Ammon's horn (tissue), 1 donor: ENCODE measurements at places on chromosomes 11 and 22.

- no peak for DNase-seq
Observed at GRCh38 chr11:23554002-23554401, 693.7 kb upstream of the CCDC179 start.

GRCh38 chr11:58503361-58503856 is 4.5 kb downstream of the OR5B21 start:
- no peak for DNase-seq

- DNase-seq: peak; percentile 70
Observed at GRCh38 chr11:76236092-76236999, 30.0 kb upstream of the WNT11 start.

DNA sequence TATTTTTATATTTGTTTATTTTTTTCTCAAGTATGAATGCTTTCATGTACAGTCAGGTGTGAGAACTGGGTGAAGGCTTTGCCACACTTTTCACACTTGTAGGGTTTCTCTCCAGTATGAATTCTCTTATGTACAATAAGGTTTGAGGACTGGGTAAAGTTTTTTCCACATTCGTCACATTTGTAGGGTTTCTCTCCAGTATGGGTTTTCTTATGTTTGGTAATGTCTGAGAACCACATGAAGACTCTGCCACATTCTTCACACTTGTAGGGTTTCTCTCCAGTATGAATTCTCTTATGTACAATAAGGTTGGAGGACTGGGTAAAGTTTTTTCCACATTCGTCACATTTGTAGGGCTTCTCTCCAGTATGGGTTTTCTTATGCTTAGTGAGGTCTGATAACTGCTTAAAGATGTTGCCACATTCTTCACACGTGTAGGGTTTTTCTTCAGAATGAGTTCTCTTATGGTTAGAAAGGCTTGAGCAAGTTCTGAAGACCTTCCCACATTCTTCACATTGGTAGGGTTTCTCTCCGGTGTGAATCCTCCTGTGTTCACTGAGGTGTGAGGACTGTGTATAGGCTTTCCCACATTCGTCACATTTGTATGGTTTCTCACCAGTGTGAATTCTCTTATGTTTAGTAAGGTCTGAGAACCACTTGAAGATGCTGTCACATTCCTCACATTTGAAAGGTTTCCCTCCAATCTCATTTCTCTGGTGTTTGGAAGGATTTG is 19.7 kb downstream of the ZNF195 start:
- DNase-seq: no peak

DNA sequence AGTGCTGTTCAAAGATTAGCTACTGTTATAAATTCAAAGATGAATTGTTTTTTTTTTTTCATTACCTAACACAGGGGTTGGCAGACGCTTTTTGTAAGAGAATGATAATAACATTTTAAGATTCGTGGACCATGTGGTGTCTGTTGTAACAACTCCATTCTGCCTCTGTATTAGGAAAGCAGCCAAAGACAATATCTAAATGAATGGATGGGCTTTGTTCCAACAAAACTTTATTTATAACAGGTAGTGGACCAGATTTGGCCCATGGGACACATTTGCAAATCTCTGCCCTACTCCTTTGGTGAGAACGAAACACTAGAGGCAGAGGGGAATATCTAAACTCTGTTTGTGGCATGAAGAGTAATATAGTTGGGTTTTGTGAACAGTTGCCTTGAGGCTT is 83.6 kb upstream of the BLID start:
- no peak for DNase-seq

DNA sequence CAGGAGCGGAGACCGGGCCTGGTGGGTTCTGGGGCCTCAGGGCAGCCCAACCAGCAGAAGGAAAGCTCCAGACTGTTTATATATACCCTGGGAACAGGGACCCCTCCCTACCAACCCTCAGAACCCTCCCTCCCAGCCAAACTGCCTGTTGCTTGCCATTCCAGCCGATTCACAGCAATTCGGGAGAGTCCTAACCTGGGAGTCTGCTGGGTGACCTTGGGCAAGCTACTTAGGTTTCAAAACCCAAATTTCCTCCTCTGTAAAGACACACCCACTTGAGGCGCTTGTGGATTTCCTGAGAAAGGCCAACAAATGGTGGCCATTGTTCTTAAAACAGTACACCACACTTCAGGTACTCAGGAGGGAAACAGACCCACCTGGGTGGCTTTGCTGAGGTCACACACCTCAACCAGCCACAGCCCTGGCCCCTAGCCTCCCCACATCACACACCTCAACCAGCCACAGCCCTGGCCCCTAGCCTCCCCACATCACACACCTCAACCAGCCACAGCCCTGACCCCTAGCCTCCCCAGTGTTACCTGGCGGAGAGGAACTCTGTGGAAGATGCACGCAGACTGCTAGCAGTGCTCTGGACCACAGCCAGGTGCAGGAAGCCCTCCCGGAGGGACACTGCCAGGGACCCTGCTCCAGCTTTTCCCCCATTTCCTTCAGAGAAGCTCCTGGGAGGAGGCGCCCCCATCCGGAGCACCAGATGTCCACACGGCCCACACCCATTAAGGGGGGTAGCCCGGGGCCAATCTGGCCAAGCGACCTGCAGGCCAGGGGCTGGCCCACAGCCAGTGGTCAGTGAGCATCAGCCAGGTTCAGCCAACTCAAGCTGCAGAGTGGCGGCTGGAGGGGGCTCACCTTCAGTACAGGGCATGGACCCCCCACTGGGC is 6.2 kb downstream of the SHISA8 start:
- DNase-seq: no peak

GRCh38 chr11:70352100-70352499 is 46.2 kb upstream of the CTTN start:
- no peak for DNase-seq

- no peak for DNase-seq
Observed at GRCh38 chr22:24973872-24974271, 21.4 kb downstream of the KIAA1671 start.

- DNase-seq: no peak
Observed at GRCh38 chr11:106957030-106957482, 61.2 kb downstream of the GUCY1A2 start.

DNA sequence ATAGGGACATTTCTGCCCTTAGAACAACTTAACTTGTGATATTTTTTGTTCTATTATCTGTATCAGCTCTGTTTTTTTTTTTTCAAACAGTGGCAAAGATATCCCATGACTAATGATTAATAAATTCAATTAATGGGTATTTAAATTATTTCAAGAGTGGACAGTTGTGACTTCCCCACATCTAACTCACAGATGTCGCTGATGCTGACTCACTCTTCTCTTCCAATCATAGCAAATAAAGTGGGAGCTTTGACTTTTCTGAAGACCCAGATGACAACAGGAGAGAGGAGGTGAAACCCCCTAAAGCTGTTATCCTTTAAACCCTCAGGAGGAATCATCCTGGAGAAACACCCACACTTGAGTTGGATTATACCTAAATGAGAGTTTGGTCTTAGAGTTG is 27.1 kb downstream of the GGTLC2 start:
- DNase-seq: no peak

GRCh38 chr22:49487950-49488349 is 339.7 kb downstream of the BRD1 start:
- no peak for DNase-seq

- peak; percentile 47 for DNase-seq
Observed at GRCh38 chr11:57792870-57793269, 31.3 kb downstream of the CTNND1 start.

- DNase-seq: no peak
Observed at GRCh38 chr22:20829491-20830134, 29.0 kb downstream of the PI4KA start.

DNA sequence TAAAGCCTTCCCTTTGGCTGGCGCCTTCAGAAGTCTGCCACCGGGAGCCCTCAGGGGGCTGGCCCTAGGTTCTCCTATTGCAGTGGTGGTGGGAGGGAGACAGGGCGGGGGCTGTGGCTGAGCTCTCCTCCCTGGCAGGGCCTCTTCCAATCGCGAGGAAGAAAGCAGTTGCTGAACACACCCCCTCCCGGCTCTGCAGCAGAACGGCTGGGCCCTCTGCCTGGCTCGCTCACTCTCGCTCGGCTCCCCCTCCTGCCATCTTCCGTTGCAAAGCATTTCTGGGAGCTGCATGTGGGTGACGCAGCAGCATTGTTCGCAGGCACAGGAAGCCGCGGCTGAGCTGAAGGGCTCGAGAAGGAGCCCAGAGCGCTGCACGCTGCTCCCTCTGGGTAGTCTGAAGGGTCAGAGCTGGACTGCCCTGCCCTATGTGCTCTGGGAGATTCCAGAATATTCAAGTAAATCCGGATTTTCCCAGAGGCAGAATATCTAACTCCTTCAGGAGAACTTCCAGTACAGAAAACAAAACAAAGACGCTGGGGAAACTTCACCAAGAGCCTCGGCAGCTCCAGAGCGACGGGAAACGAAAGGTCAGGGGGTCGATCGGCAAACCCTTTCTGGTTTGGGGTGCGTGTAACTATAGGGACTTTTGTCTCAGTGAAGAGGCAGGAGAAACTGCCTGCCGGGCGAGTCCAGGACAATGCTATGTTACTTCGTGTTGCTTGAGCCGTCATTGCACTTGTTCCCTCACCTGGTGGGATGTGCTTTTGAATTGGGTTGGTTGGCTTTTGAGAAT is 26.3 kb upstream of the GRK2 start:
- peak; percentile 99 for DNase-seq

DNA sequence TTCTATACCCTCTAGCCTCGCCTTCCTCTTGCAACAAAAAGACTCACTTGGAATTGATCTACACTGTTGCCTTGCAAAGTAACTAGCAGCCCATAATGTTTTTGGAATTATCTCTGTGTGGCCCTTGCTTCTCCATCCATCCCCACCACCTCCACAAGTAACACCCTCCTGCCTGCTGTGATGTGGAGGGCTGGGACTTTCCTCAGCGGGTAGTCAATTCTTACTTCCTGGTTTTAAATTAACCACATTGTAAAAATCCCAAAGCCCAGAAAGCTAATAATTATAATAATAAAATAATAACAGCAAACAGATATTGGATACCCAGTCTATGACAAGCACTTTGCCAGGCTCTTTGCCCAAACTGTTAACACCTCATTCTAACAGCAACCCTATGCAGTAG is 40.8 kb upstream of the GALNT18 start:
- no peak for DNase-seq

DNA sequence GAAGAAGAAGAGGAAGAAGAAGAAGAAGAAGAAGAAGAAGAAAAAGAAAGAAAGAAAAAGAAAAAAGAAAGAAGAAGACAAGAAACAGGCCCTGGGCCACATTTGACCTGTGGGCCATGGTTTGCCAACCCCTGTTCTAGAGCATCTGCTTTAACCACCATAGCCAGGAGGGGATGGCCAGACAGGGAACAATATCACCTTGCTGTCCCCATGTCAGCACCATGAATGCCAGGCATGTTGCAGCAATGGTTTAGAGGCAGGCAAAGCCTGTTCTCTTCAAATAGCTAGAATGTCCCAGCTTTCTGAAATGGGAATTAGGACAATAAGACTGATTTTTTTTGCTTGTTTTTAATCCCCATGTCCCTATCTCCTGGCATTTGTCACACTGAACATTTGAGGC is 338.6 kb upstream of the PLET1 start:
- no peak for DNase-seq

GRCh38 chr11:21144531-21144930 is 475.1 kb downstream of the NELL1 start:
- DNase-seq: no peak

DNA sequence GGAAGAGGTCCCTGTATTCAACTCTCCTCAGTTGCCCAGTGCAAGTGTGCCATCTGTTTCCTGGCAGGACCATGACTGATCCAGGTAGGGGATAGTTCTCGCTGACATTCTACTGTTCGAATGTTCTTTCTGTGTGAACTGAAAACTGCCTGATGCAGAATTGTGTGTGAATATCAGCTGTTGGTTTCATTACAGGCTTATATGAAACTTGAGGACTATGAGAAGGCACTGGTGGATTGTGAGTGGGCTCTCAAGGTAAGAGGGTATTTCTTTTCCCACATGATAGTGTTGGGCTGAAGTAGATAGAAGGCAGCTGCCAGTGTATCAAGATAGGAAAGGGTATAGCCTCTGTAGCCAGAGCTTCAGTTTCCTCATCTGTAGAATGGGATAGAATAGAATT is 15.3 kb downstream of the TTC12 start:
- no peak for DNase-seq

DNA sequence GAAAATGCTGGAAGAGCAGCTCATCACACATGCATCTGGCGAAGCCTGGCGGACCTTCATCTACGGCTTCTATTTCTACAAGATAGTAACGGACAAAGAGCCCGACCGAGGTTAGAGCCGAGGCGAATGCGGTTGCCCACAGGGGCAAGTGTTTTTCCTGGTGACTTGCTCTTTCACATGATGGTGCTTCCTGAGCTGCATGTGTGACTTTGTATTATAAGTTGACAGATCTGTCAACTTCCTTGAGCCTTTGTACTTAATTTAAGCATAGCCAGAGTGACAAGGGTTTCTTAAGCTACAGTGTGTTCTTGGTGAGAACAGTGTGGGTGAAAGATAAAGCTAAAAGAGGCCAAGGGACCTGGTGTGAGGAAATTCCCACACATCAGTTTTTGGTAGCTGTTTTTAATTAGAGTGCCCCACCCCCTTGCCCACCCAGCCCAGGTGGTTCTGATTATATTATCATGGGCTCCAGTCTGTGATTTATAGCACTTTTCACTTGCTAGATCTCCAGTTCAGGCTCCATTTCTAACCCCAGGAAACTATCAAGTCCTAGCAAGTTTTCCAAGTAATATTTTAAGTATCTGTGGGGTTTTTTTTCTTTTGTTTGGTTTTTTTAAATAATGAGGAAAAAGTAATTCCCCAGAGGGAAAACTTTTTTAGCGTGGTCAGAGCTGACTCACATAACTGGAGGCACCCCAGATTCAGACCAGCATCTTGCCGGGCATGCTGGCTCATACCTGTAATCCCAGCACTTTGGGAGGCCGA is 68.0 kb upstream of the YWHAH start:
- DNase-seq: no peak

DNA sequence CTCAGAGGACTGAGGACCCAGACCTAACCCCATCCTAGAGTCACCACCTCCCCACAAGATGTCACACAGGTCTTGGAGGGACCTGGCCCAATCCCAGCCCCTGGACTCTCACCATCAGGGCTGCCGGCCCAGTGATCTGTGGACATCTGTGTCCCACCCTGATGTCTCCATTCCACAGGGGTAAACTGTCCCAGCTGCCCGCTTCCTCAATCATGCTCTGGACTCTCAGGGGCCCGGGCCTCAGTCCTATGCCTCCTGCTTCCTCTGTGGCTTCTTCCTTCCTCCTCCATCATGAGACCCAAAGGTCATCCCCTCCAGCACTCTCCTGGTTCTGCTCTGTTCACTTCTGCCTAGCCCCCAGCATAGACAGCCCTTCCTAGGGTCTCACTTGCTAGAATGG is 32.2 kb downstream of the ARAP1 start:
- no peak for DNase-seq

DNA sequence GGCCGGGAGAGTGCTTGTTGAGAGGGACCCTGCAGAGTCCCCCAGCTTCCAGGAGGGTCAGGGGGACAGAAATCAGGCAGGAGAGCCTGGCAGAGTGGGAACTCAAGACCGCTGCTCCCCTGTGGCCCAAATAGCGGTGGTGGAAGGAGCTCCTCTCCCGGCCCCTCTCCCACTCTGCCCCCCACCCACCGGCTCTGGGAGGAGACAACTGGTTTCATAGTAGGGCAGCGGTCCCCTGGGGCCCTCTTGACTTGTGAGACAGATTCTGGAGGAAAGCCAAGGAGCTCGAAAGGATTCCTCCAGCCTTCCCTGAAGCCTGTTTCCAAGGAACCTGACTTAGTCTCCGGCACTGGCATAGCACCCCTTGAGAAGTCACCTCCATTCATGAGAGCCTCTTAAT is 10.1 kb downstream of the PKNOX2 start:
- no peak for DNase-seq
